Fibroblast of skin of abdomen (primary cell): ENCODE measurements at places on chromosomes 16 and 17.

GRCh38 chr17:57584050-57584551 lies 161.0 kb downstream of the CCDC182 start:
- DNase-seq: peak; percentile 50

DNA sequence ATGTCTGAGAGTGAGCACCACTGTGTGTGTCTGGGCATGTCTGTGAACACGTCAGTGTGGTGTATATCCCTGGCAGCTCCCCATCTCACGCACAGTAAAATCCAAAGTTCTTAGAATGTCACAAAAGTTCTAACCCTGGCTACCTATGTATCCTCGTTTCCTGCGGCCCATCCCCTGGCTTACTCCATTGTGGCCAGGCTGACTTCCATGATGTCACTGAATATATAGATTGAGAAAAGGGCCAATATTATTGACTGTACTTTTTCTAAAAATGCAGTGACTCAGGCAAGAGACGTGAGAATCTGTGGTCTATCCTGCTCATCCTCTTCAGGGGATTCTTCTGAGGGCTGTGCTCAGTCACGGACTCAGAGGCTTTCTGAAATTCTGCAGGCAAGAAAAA lies 963 bp upstream of the METTL22 start:
- peak; percentile 34 for DNase-seq

DNA sequence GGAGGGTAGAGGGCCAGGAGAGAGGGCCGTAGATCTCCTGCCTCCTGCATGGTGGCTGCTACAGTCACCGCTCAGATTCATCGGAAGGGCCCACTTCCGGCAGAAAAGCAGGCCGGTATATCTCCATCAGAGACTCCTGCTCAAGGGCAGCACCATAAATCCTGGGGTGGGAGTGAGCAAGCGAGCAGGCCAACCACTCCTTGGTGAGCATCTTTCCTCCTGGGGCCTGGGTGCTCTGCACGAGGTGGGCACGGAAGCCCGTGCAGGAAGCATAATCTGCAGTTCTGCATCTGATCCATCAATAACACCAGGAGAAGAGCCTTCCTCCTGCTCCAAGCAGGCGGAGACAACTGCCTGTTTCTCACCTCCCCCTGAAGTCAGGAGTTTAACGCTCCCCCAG lies 57.4 kb upstream of the TMEM132E start:
- DNase-seq: no peak

DNA sequence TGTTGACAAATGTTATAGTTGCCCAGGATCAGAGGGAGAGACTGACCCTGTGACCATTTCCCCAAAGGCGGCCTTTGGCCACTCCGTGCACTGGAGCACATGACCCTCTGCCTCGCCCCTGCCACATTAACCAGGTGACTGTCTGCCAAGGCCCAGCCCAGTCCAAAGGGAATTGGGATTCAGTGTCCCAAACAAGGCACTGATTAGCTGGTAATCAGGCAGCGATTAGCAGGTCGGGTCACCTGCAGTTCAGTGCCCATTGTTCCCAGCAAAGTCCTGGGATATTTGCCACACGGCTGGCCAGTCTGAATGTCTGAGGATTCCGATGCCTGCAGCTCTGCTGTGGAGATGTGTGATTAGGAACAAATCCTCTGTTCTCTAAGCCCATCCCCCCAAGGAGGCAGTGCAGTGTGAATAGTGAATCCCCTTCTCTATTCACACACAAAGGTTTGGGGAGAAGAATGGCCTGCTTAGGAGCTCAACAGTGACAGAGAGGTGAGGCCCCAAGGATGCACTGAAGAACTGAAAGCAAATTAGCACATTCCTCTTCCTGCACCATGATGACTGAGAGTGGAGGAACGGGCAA lies 123.1 kb upstream of the MAF start:
- no peak for DNase-seq

DNA sequence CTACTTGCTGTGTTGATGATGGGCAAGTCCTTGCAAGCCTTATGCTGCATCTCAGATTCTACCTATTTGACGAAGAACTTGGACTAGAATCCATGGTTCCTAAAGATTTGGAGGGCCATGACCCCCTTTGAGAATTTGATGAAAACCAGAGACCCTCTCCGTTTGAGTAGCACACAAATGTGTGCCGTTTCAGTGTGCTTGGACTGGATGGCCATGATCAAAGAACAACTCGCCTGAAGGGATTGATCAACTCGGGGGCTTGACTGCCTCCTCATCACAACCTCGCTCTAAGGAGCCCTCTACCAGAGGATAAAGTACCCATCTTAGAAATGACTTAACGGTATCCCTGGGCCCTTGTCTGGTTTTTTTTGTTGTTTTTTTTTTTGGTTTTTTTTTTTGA lies 2.8 kb upstream of the ANKFY1 start:
- DNase-seq: no peak

GRCh38 chr17:39703913-39704312 lies 4.0 kb downstream of the ERBB2 start:
- no peak for DNase-seq

GRCh38 chr17:35089586-35090296 lies 26.2 kb upstream of the RFFL start:
- DNase-seq: peak; percentile 36

DNA sequence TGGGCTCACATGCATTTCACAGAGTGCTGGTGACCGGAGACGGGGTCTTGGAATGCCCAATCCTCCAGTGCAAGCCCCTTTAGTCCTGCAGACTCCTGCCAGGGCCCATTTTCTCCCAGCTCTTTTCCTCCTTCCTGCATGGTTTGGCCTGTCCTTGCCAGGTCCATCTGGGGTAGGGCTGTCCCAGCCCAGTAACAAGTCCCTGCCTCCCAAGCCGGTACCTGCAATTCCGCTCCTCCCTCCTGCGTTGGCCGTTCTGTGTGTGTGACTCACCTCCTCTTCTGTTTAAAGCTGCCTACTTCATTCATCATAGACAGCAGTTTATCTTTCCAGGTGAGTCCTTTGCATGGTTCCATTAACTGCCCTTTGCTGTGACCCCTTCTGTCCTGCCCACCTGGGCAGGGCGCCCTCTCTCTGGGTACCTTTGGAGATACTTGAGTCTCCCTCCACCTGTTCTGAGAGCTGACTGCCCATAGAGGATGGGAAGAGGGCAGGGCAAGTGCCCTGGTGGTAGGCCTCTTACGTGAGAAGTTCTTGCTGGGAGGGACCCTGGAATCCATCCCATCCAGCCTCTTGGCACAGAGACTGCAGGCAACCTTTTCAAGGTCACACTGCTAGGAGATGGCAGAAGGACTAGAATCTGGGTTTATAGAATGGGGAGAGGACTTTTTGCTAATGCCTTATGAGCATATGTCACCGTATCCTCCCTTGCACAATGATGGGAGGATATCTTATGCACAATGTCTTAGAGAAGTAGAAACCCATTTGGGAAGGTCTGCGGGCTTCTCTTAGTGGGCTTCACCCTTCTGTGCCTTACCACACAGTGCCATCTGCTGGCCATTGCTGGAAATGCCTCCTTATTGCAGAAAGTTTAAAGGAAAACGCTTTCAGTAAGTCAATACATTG lies 29.7 kb upstream of the LGALS9 start:
- peak; percentile 74 for DNase-seq

- peak; percentile 93 for DNase-seq
Measured at GRCh38 chr17:42517516-42517915, 18.5 kb upstream of the NAGLU start.

- no peak for DNase-seq
Measured at GRCh38 chr16:46728806-46729205, 19.3 kb downstream of the MYLK3 start.

GRCh38 chr16:27483088-27483437 lies 66.7 kb downstream of the GTF3C1 start:
- no peak for DNase-seq

GRCh38 chr16:10990378-10990777 lies 46.0 kb downstream of the CLEC16A start:
- no peak for DNase-seq

DNA sequence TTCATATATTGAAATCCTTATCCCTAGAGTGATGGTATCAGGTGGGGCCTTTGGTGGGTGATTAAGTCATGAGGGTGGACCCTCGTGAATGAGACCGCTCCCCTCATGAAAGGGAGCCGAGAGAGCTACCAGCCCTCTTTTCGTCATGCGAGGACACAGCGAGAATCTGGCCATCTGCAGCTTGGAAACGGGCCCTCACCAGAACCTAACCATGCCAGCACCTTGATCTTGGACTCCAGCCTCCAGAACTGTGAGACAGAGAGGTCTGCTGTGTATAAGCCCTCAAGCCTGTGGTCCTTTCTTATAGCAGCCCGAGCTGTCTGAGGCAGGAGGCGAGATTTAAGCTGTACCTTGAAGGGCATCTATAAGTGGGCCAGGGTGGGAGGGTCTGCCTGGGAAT lies 23.7 kb upstream of the ACSF3 start:
- DNase-seq: no peak

- DNase-seq: no peak
Measured at GRCh38 chr16:57711993-57712392, 17.4 kb downstream of the DRC7 start.

GRCh38 chr17:28042657-28042720 lies at the start of gene NLK:
TSS of gene NLK (plus strand) at chr17:28042677. CDS start at chr17:28042874, 197 bp downstream.
- DNase-seq: no peak

- DNase-seq: no peak
Measured at GRCh38 chr17:73742948-73743381, 98.7 kb upstream of the SDK2 start.

GRCh38 chr17:6064868-6065267 lies 5.3 kb upstream of the WSCD1 start:
- DNase-seq: no peak

GRCh38 chr17:27558341-27558740 lies 72.6 kb upstream of the LGALS9 start:
- no peak for DNase-seq

DNA sequence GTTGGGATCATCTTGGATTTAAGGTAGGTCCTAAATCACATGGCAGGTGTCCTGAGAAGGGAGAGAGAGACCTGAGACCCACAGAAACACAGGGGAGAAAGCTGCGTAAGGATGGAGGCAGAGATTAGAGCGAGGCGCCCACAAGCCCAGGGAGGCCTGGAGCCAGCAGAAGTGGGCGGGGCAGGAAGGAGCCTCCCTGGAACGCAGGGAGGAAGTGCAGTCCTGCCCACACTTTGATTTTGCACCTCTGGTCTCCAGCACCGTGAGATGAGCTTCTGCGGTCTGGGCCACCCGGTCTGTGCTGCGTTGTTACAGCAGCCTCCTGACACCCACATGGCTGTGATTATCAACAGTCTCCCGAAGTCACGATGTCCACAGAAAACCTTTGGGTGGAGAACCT lies 6.4 kb downstream of the DNASE1L2 start:
- DNase-seq: no peak

DNA sequence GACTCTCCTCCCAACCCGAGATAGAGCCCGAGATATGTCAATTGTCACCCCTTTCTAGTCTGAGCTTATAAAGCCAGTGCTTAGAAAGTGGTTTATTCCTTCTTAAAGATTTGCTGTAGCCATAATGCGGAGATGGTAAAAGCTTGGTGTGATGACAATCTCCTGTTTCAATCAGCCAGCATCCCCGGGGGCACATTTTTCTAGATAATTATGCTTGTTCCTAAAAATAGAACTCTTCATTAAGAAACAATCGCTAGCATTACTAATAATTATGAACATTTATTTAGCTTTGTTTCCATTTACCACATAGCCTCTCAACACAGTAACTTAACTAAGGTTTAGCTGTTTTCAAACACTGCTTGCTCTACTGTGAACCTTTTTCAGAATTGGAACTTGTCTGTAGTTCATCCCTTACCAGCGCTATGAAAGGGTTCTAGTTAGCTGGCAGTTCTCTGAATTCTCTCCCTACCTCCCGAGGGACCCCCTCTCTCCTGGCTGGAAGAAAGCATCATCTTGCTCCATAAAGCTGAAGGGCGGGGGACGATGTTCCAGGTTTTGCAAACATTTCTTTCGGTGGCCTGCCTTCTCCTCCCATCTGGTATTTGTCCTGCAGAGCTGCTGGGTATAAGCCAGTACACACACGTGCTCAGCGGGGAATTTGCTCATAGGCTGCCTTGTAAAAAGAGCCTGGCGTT lies 922 bp upstream of the MRPL58 start:
- DNase-seq: peak; percentile 62

GRCh38 chr17:8175795-8176196 lies 384 bp downstream of the TMEM107 start:
- no peak for DNase-seq

DNA sequence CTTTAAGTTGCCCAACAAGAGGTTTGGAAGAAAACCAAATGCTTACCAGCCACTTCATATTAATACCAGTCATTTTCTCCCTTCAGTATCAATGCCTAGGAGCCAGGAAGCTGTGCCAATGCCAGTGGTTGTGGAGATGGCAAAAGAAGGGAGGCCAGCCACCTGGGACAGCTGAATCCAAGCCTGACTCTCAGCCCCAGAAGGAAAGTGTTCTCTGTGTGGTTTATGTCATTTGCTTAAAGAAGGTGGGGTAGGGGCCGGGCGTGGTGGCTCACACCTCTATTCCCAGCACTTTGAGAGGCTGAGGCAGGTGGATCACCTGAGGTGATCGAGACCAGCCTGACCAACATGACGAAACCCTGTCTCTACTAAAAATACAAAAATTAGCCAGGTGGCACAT lies 13.4 kb downstream of the C17orf78 start:
- no peak for DNase-seq

GRCh38 chr17:80047176-80047575 lies 10.7 kb downstream of the CCDC40 start:
- no peak for DNase-seq

- peak; percentile 48 for DNase-seq
Measured at GRCh38 chr17:56995766-56996165, 17.8 kb downstream of the SCPEP1 start.

DNA sequence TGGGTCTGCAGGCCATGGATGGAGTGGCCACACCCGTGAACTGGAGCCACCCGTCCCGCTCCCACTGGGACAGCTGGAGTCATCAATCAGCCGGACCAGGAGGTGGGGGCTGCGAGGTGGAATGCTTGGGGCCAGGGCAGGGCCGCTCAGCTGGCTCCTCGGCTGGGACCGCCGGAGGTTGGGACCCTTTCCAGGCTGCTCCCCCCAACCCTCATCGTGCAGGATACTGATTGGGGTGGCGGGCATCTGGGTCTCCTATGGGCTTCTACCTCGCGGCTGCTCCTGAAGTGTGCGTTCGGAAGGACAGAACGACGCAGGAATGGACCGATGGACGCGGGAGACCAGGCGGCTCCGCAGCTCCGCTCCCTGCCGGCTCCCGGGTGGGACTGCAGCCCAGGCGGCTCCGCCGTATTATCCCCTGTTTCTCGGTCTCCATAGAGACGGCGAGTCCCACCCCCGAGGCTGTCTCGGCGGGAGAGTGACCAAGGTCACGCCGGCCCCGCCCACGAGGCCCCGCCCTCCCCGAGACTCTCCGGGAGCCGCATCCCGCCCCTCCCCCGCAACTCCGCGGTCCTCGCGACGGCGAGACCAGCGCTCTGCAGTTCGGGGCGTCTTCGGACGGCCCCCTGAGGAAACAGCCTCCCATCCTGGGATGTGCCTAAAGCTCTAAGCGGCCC lies at the start of gene TPPP3:
TPPP3 (minus strand) TSS at position 388 of the 677 bp plus-strand sequence. CDS start 2,387 bp downstream, outside the sequence.
- peak; percentile 59 for DNase-seq

- DNase-seq: no peak
Measured at GRCh38 chr17:50170662-50171370, 5.0 kb downstream of the SGCA start.

GRCh38 chr17:49576088-49576916 lies 631 bp downstream of the NXPH3 start:
- no peak for DNase-seq
